ENCODE measurements at places on chromosomes 7 and 10. TPM values are rescaled to one million over a fixed set of nuclear protein-coding genes. Genes with fewer than 3 reads are reported as not detected.

GRCh38 chr10:29372920-29373319 is 84.0 kb downstream of the LYZL1 start:
- H3K36me3 ChIP-seq, result no peaks in the 10 kb centered on the region
- no peaks in the 10 kb centered on the region for H3K27me3 ChIP-seq
- H3K27ac ChIP-seq, result no peak overlapping the region
- H3K4me3 ChIP-seq, result no peak overlapping the region
- no peak for DNase-seq

GRCh38 chr7:55569797-55570196 is 2.5 kb downstream of the VOPP1 start:
- H3K4me1 ChIP-seq, result peaks cover 30% of the 10 kb centered on the region
- H3K4me3 ChIP-seq, result no peak overlapping the region
- no peaks in the 10 kb centered on the region for H3K27me3 ChIP-seq
- no peak for DNase-seq
- no peak overlapping the region for H3K27ac ChIP-seq
- H3K36me3 ChIP-seq, result peaks cover 3% of the 10 kb centered on the region

DNA sequence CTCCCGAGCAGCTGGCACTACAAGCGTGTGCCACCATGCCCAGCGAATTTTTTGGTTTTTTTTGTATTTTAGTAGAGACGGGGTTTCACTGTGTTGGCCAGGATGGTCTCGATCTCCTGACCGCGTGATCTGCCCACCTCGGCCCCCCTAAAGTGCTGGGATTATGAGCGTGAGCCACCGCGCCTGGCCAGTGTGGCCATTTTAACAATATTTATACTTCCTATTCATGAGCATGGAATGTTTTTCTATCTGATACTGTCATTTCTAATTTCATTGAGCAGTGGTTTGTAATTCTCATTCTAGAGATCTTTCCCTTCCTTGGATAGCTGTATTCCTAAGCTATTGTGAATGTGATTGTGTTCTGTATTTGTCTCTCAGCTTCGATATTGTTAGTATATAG is 96.2 kb downstream of the GLCCI1 start:
- DNase-seq, result no peak
- H3K4me1 ChIP-seq, result peaks cover 24% of the 10 kb centered on the region
- H3K27me3 ChIP-seq, result no peaks in the 10 kb centered on the region
- peak overlapping the region; percentile 10 for H3K4me3 ChIP-seq
- H3K36me3 ChIP-seq, result no peaks in the 10 kb centered on the region

GRCh38 chr7:30142710-30143109 is 7.9 kb downstream of the MTURN start:
- no peaks in the 10 kb centered on the region for H3K27me3 ChIP-seq
- no peak overlapping the region for H3K4me3 ChIP-seq
- peaks cover 13% of the 10 kb centered on the region for H3K4me1 ChIP-seq
- peak; percentile 85 for DNase-seq
- peak overlapping the region; percentile 1 for H3K27ac ChIP-seq

Gene CACNA2D1
- total RNA-seq, result 113 TPM

DNA sequence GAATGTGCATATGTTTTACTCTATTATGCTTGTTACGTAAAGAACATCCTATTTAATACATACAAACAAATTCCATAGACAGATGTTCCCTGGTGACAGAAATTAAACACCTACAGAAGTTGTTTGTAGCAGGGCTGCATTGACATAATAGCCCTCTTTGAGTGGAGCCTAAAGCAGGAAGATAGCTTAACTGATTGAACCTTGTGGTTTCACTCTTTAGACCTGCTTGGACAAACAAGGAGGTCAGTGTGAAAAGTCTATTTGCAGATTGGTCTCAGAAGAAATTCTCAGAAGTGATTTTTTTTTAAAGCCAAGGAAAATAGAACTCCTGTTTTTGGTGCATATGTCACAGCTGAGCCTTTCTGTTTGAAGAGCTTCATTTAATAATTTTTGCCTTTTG is 121.3 kb downstream of the PPP1R9A start:
- no peaks in the 10 kb centered on the region for H3K36me3 ChIP-seq
- H3K27ac ChIP-seq, result no peak overlapping the region
- no peaks in the 10 kb centered on the region for H3K4me1 ChIP-seq
- no peaks in the 10 kb centered on the region for H3K27me3 ChIP-seq
- no peak overlapping the region for H3K4me3 ChIP-seq

Gene DMBT1
- 0.29 TPM for total RNA-seq

DNA sequence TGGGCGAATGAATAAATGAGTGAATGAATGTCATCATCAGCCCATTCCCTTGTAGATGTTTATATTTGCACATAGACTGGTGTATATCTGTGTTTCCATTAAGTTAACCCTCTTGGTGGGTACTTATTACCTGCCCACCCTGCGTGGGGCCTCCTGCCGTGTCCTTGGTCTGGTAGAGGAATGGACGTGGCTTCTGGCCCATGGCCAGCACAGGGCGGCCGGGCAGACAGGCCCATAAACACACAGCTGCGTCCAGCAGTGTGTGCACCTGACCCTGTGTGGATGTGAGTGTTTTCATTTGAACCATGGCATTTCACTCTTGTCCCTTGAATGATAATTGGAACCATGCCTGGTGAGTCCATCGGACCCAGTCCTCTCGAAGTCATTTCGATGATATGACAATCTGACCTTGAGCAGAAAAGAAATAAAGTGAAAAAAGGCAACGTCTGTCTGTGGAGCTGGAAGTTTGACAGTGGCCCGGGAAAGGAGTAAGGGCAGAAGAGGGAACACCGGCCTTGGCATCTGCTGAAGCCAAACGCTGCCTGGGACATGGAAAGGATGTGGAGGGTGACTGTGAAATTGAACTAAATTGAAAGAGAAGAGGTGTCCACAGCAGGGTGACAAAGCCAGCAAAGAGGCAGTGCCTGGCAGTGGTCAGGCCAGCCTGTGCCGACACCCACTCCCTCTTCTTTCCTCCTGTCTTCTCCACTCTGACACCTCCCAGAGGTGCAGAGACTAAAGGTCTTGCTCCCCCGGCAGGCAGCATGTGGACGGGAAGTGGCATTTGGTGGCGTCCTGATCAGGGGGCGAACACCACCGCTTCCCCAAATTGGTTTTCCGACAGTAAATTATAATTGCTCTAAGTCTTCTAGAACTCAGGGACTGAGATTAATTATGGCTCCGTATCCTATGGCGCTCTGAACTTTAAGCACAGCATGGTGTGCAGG is 199.0 kb upstream of the ZMIZ1 start:
- no peak overlapping the region for H3K4me3 ChIP-seq
- DNase-seq, result no peak
- H3K4me1 ChIP-seq, result no peaks in the 10 kb centered on the region
- no peak overlapping the region for H3K27ac ChIP-seq
- peaks cover 34% of the 10 kb centered on the region for H3K27me3 ChIP-seq
- H3K36me3 ChIP-seq, result no peaks in the 10 kb centered on the region

DNA sequence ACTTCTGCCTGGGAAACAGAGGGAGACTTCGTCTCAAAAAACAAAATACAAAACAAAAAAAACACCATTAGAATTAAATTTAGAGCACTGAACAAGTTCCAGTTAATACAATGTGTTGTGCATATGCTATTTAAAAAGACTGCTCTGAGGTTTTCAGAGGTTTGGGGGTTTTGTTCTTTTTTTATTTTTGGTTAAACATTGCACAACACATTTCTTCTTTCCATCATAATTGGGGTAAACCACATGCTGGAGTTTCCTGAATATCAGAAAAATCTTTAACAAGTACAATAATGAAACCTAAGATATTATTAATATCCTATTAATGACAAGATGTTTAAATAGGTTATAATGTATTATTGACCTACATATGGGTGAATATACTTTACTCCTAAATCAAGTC is 26.3 kb downstream of the IGF2BP3 start:
- no peak overlapping the region for H3K4me3 ChIP-seq
- no peaks in the 10 kb centered on the region for H3K27me3 ChIP-seq
- H3K36me3 ChIP-seq, result no peaks in the 10 kb centered on the region
- DNase-seq, result peak; percentile 27
- H3K27ac ChIP-seq, result no peak overlapping the region
- no peaks in the 10 kb centered on the region for H3K4me1 ChIP-seq

Gene C10orf62
- total RNA-seq, result 0.36 TPM

GRCh38 chr10:43282881-43283280 is 16.0 kb upstream of the RASGEF1A start:
- no peaks in the 10 kb centered on the region for H3K27me3 ChIP-seq
- no peaks in the 10 kb centered on the region for H3K36me3 ChIP-seq
- no peaks in the 10 kb centered on the region for H3K4me1 ChIP-seq
- no peak overlapping the region for H3K4me3 ChIP-seq

GRCh38 chr10:103077491-103078308 is 115.4 kb downstream of the NT5C2 start:
- DNase-seq, result peak; percentile 45
- H3K4me1 ChIP-seq, result no peaks in the 10 kb centered on the region
- H3K27ac ChIP-seq, result no peak overlapping the region

All from osteoblast (primary cell).